ENCODE measurements at places on chromosomes 12 and 14.

DNA sequence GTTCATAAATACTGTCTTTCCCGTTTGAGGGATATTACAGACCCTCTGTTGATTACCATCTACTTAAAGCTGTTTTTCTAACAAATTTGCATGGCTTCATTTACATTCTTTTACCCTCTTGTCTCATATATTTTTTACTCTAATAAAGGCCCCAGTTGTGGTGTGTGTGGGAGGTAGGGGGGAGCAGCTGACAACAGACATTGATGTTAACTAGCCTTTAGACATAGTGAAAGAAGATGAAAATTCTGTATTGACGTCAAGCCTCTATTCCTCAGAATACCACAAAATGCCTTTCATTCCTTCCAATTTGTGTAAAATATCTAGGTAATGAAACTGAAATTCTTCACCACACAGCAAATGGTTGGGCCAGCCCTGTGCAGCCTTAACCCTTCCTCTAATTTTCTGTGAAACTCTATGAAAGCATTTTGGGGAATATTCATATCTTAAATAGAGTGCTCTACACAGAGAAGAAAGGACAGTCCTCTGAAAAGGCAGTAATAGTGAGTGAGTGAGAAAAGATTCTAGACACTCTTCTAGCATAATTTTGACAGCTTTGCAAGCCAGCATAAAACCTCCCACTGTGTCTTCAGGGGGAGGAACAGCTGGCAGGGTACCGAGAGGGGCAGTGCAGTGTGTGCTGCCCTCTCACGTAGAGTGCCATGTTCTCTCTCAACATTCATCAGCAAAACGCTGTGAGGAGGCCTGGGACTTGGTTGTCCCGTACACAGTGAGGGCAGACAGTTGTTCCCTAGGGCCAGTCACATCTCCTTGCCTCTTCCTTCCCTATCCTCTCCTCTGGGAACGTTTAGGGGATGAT lies 20.1 kb upstream of the CERS5 start:
- DNase-seq: no peak

GRCh38 chr12:78970041-78970440 lies 105.5 kb downstream of the SYT1 start:
- DNase-seq: no peak

DNA sequence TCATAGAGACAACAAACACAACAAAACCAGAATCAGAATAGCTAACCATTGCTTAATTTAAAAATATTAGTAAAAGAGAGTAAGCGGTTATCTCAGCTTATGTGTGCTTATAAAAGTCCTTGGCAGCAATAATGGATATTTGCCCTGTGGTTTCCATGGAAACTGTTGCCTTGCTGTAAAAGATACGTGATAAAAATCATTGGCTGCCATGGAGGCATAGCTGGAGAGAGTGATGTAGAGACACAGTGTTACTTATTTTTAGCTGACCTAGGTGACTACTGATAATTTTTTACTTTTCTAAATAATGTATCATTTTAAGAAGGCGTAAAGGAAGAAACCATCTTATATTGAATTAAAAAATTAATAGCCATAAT lies 92.9 kb downstream of the ERC1 start:
- DNase-seq: peak; percentile 82

- no peak for DNase-seq
Measured at GRCh38 chr14:105913861-105914260, 387.5 kb downstream of the TMEM121 start.

- no peak for DNase-seq
Measured at GRCh38 chr12:104858611-104859543, 99.2 kb downstream of the SLC41A2 start.

DNA sequence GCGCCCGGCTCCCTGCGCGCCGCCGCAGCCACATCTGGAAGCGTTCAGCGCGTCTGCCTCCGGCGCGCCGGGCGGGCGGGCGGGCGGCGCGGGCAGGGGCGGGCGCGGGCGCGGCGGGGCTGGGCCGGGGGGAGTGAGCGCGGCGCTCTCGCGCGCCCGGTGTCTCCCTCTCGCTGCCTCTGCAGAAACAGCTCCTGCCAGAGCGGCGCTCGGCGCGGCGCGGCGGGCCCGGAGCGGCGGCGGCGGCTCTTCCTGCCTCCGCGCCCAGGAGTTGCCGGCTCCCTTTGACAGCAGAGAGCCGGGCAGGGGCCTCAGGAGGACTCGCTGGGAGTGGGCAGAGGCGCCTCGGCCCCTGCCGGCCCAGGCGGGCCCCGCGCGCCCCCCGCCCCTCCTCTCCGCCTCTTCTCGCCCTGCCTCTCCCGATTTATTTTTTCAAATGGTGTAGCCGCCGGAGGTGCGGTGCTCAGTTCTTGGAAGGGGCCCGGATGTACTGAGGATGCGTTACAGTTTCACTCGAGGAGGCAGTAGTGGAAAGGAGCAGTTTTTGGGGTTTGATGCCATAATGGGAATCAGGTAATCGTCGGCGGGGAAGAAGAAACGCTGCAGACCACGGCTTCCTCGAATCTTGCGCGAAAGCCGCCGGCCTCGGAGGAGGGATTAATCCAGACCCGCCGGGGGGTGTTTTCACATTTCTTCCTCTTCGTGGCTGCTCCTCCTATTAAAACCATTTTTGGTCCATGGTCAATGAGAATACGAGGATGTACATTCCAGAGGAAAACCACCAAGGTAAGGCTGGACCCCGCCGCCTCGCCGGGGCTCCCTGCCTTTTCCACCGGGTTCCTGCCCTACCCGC lies at the start of gene CACNA1C:
Gene CACNA1C, plus strand, starts transcription at position 162 of the 853 bp plus-strand sequence. Its CDS starts 576 bp downstream, at position 738.
- peak; percentile 45 for DNase-seq

GRCh38 chr14:25001601-25002000 lies 48.3 kb downstream of the STXBP6 start:
- no peak for DNase-seq

DNA sequence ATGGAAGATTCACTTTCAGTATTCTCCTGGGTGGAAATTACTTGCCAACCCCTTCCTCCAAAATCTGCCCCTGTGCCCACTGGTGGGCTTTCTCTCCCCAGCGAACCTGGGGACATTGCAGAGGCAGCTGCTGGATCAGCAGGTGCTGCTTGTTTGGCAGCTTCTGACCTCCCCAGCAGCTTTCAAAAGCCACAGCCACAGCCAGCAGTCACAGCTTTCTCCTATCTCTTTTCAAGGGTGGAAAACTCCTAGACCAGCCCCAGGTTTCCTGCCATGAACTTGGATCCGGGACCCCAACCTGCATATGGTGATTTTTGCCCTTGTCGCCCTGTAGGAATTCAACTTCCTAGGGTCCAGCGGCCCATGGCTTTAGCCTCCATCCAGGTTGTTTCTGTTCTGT lies 330.8 kb downstream of the ADAMTS20 start:
- DNase-seq: no peak

DNA sequence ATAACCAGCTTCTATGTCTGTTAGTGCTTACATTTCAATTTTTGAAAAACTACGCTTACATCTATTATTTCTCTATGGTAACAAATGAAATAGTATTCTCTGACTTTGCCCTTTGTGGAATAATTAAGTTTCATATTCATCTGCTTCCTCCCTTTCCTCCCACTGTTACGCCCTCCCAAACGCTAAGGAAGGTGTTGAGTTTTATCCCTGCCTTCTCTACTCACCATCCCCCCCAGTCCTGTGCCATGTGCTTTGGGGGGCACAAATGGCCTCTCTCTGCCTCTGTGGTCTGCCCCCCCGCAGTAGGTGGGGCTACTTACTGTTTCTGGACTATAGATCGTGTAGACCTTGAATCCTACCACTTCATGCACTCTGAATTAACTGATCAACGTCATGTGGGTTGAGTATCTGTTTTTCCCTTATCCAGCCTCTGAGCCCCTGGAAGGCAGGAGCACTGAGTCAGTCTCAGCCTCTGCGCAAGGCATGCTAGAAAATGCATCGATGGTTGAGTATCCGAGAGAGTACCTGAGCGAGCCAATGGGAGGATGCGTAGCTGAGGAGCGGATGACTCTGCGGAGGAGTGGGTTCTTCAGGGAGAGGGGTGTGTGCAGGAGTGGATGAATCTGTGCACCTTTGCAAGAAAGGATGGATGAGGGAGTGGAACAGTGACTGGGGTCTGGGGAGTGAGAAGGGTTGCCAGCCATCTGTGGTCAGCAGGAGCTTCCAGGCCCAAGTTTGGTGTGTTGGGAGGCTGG lies 114.5 kb upstream of the RTL1 start:
- no peak for DNase-seq

DNA sequence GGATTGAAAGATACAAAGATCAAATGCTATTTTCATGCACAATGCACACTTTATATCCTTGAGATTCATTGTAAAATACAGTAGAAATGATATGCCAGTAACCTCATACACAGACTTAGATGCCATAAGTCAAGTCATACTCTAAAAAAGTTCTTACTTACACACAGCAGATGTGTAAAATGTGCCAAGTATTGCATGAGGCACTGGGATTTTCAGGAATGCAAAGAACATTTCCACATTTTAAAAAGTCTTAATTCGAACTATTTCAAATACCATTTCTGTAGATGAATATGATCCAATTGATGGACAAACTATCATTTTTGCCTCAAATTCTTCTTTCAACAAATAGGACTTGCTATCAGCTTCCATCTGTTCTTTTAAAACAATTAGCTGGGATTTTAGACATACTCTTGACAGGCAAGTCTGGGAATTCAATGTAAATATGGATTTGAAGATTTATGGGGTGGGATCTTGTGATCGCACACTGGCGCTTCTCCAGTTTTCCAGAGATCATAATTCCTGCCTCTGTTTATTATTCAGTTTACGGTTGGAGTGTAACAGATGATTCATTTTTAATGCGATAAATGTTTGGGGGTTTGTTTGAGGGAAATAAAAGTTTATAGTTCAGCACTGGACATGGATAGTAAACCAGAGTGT lies 183.8 kb downstream of the PAX9 start:
- DNase-seq: no peak

DNA sequence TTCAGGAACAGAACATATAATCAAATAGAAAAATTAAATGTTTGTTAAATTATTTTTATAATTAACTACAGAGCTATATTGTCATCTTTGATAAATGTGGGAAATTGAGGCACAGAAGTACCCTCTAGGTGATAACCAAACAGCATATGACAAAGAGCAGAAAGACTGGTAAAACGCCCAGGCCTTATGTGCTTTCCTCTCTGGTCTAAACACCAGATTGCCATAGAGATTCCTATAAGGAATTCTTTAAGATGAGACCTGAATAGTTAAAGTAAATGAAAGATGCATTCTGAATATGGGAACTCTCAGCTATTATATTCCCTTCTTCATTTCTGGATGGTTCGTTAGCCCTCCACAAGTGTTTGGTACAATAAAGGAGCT lies 140.0 kb upstream of the SOX5 start:
- no peak for DNase-seq

DNA sequence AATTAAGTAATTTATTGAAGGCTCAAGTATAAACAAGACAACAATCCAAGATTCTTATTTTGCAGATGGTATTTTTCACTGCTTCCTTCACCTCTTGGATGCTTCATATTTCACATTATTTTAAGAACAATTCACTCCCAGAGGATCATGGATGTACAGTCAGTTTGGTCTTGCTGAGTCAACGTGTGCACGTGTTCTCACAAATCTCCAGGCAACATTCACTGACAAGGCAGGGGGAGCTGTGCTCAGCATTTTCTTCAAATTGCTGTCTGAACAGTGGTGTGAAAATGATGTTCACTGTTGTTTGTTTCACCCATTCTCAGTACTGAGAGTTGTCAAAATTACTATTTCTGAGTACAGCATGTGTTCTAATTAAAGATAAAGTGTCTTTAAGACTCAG lies 118.3 kb upstream of the SLC38A4 start:
- DNase-seq: peak; percentile 2

DNA sequence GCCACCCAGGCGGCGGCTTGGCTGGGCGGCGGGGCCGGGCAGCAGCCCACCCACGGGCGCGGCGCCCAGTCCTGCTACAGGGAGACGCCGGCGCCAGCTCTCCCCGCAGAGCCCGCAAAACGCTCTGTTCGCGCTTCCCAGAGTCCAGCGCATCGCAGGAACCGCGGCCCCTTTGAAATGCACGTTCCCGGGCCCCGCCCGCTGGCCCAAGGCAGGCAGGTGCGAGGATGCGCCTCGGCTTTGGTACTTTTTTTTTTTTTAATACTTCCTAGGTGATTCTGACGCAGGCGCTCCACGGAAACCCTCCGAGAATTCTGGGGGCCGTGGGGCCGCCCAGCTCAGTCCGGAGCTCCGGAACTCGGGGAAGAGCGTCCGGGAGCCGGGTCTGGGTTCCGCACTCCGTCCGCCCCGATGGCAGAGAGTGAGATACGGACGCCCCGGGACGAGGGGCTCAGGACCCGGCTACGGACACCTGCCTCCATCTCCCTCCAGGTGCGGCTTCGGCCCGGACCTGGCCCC lies 483 bp downstream of the POC1B start:
- DNase-seq: peak; percentile 51

GRCh38 chr12:109744986-109745942 lies 31.6 kb downstream of the FAM222A start:
- DNase-seq: no peak

DNA sequence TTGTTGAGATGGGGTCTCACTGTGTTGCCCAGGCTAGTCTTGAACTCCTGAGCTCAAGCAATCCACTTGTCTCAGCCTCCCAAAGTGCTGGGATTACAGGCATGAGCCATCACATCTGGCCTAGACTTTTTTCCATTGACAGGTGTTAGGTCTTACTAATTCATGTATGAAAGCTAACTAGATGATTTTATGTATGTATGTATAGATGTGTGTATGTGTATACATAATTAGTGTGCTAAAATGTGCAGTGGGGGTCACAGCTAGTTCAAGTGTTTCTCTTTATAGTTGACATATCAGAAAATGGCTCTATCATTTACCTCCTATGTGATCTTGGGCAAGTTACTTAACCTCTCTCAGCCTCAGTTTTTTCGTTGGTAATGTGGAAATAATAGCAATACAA lies 23.5 kb downstream of the UNC79 start:
- DNase-seq: no peak

GRCh38 chr12:87140262-87140661 lies 884.1 kb upstream of the MGAT4C start:
- no peak for DNase-seq

- peak; percentile 10 for DNase-seq
Measured at GRCh38 chr14:54622192-54622958, 55.4 kb downstream of the SAMD4A start.

- peak; percentile 84 for DNase-seq
Measured at GRCh38 chr12:7832059-7832696, 40.5 kb downstream of the SLC2A14 start.

DNA sequence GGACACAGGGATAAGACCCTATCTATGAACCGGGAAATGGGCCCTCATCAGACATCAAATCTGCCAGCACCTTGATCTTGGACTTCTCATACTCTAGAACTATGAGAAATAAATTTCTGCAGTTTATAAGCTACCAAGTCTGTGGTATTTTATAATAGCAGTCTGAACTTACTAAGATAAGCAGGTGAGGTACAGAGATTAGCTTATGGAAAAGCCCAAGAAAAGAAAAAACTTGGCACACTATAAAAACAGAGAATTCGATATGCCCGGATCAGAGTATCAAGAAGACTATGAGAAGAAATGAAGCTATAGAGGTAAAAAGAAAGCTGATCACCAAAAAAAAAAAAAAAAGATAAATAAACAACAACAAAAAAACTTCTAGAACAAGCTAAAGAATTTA lies 52.6 kb downstream of the EEA1 start:
- DNase-seq: peak; percentile 85

All from hematopoietic multipotent progenitor cell treated with erythropoietin and hydrocortisone succinate and interleukin-3 and kit ligand, for 6 days (in vitro differentiated cells).